CD4-positive, alpha-beta T cell treated with Interleukin-15 for 4 hours (primary cell): ENCODE measurements at places on chromosomes 11 and 22.

- DNase-seq: no peak
Observed at GRCh38 chr22:48277868-48278581, 1515.6 kb downstream of the TBC1D22A start.

- no peak for DNase-seq
Observed at GRCh38 chr11:19907839-19908238, 195.2 kb downstream of the NAV2 start.

DNA sequence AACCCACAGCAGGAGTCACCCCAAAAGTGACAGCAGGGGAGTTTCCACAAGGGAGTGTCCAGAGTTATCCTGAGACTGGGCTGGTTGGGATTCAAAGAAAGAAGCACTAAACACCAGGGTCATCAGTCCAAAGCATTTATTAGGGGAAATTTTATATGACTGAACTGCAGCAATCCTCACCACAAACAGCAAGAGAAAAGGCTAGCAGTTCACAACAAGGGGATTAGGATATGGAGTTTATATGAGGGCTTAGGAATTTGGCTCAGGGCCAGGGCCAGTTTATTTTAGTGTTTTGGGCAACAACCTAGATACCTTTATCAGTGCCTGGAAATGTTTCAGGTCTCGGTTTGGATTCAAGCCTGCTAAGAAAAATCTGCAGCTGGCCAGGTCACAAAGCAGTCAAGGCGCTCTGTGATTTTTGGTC, 4.6 kb upstream of the TMEM126A start:
- DNase-seq: no peak

DNA sequence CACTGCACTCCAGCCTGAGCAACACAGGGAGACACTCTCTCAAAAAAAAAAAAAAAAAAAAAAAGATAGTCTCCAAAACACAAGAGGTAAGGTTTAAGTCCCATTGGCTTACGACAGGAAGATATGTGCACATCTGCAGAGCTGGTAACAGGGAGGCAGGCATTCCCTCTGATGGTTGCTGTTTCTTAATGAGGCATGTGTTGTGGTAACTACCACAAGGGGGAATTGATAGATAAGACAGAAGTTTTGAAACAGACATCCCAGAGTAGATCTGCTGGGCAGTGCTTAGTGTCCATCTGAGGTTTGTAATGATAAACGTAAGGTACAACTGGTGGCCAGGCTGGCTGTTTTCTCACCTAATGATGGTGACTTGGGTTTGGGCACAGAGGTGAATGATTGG, 4.7 kb downstream of the EIF1AD start:
- DNase-seq: no peak

GRCh38 chr11:128283451-128283850, 303.9 kb downstream of the ETS1 start:
- no peak for DNase-seq

GRCh38 chr22:32776802-32777201, 24.7 kb upstream of the TIMP3 start:
- no peak for DNase-seq

- no peak for DNase-seq
Observed at GRCh38 chr11:124658986-124659385, 14.6 kb downstream of the SIAE start.

DNA sequence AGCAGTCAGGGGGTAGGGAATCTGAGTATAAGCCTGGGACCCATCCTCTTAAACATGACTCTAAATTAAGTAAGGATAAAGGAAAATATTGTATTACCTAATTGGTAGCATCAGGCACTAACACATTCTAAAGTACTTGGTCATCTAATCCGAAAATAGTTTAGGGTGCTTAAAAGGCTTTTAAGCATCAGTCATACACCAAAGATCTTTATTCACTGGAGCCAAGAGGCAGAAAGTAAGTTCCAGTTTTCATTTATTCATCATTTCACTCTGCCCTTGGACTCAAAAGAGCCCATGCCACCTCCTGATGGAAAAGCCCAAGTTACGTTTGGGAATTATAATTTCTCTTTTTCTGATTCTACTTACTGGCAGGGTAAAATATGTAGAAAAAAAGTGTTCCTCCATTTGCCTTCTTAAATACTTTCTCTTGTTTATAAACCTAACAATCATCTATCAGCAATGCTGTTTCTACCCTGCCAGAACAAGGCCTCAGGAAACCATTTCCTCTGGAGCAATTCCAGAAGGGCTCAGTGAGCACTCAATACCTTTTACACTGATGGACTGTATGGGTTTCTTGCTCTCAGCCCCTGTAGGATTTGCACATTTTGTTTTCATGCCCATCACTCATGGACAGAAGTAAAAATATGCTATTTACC, 120.1 kb upstream of the SLC5A12 start:
- no peak for DNase-seq

DNA sequence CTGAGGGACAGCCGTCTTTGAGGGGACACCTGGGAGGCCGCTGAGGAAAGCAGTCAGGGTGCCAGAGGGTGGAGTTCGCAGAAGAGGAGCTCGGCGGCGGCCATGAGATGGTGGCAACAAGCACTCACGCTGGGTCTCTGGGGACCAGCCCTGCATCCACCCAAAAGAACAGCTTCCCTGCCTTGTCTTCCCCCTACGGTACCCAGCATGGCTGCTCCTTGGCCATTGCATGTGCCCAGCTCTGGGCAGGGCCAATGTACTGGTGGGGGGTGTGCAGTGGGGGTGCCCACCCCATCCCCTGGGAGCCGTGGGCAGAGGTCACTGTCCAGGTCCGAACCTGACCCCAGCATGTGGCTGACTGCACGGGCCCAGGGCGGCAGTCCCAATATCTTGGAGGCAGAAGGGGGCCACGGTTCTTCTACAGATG, 42.3 kb downstream of the OSBPL5 start:
- DNase-seq: no peak

GRCh38 chr11:115545581-115546210, 41.5 kb upstream of the CADM1 start:
- no peak for DNase-seq

GRCh38 chr22:50139843-50140415, 30.6 kb upstream of the PANX2 start:
- DNase-seq: no peak

DNA sequence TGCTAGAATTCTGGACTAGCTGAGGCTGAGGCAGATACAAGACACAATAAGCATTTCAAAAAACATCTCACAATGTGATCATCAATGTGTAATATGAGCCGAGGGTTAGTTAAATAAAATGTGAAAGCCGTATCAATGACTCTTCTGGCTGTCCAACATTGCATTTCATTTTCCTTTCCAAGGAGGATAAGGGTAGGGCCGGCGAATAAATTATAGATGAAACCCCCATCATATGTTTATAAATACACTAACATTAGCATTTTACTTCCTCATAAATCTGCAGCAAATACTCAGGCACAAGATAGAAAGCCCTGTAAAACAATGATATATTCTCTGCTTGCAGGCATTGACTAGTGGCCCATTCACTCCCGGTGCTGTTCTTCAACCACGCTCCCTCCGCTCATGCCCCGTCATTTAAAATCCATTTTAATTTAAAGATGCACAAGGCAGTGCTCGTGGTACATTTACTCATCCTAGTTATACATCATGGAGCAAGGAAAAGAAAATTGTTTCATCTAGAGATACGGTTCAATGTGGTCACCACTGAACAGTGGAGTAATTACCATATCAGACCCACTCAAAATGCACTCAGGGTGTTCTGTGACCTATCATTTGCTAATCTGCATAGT, 59.9 kb upstream of the RCN1 start:
- DNase-seq: no peak

DNA sequence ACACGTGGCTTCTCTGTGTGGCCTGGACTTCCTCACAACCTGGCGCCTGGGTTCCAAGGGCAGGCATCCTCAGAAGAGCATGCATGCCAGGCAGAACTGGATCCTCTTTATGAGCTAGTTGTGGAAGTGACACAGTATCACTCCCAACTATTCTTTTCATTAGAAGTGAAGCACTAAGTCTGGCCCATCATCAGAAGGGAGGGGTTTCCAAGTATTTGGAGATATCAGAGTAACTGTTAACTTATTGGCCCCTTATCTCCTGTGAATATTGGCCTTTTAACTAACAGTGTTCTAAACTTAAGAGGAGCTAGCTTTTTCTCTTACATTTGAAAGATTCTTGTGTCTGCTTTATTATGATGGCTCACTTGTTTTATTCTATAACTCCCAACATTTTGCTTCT, 35.5 kb downstream of the FDX1 start:
- no peak for DNase-seq

DNA sequence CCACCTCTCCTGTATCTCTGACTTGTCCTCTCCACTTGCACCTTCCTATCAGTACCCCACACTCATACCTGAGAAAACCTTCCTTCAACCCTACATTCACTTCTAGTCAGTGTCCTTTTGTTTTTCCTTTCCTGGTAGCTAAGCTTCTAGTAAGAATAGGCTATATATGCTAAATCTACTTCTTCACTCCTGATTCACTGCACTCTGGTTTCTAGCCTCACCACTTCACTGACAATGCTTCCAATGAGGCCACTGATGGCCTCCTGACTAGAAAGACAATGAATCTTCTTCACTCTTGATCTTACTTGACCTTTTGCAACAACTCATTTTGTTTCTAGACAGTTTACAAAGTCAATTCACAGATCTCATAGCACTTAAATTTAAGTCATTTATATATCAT, 52.0 kb downstream of the RELT start:
- no peak for DNase-seq

DNA sequence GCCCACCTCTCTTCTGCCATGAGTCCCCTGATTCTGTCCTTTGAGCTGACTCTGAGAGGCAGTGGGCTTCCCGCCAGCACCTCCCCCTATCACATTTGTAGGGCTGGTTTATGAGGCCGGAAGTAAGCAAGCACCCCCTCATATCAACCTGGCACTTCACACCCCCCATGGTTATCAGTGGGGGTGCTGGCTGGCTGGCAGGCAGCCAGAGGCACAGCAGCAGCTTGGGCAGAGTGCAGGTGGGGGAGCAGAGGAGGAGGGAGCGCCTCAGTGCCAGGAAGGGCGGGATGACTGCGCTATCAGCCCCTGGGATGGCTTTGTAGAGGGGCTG, 22.9 kb upstream of the CHRM4 start:
- DNase-seq: no peak

- DNase-seq: peak; percentile 50
Observed at GRCh38 chr11:59556115-59556916, 45.0 kb downstream of the OR4D9 start.

DNA sequence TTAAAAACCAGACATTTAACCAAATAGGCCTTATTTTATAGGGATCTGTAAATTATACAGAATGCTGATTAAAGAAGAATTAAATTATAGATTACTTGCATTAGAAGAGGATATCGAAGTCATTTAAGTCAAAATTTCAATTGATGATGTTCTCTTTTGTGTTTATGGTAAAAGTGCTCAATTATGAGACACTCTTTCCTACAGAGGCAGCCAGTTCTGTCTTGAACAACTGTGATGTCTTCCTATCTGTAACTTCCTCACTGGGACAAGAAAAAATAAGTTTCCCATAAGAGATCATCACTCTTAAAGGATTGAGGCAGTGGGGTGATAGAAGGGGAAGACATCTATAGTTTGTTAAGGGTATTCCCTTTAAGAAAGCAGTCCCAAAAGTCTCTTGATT, 613.5 kb downstream of the INSC start:
- no peak for DNase-seq

- no peak for DNase-seq
Observed at GRCh38 chr11:12674571-12674935, 332 bp downstream of the TEAD1 start.

GRCh38 chr22:46460857-46461256, 76.6 kb downstream of the CELSR1 start:
- no peak for DNase-seq

GRCh38 chr22:46593211-46593681, 26.9 kb upstream of the GRAMD4 start:
- DNase-seq: no peak

DNA sequence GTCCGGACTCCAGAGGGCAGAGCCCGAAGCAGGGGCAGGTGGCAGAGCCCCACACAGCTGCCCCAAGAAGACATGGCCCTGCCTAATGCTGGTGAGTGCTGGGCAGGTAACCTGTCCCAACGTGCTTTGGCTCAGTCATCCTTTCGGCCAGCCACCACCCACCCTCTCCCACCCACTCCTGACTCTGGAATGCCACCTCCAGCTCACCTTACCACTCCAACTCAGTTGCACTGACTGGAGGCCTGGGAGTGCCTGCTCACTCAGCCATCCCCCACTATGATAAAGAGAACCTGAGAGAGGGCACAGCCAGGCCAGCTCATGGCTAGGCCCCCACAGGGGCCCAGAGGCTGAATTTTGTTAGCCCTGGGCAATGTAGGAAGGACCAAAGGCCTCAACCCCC, 53.8 kb upstream of the MPEG1 start:
- no peak for DNase-seq

DNA sequence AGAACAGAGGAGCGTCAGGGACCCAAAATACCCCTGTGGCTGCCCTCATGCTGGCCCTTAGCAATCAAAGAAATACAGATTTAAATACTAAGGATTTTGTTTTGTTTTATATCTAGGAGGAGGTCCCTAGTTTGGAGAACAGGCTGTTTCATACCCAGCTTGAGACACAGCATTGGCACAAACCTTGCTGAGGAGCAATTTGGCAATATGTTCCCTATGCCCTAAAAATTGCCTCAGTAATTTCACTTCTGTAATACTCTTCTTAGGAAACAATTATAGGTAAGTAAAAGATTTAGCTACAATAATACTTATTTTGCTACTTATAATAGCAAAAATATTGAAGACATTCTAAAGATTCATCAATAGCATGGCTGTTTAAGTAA, 37.0 kb downstream of the TSKU start:
- DNase-seq: no peak

- no peak for DNase-seq
Observed at GRCh38 chr11:44006917-44007361, 40.8 kb upstream of the ACCSL start.

DNA sequence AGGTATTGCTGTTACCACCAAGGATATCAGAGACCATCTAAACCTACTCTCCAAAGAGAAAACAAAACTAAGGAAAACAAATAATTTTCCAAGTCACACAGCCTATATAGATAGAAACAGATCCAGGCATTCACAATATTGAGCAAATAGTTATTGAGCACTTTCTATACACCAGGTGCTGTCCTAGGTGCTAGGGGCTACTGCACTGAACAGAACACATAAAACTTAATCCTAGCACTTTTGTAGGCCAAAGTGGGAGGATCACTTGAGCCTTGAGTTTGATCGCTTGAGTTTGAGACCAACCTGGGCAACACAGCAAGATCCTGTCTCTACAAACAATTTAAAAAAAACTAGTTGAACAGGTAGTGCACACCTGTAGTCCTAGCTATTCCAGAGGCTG, 44.6 kb downstream of the SERGEF start:
- no peak for DNase-seq

- DNase-seq: peak; percentile 39
Observed at GRCh38 chr11:2929531-2929949, 320 bp upstream of the PHLDA2 start.

GRCh38 chr22:49323751-49324415, 503.8 kb downstream of the BRD1 start:
- no peak for DNase-seq

GRCh38 chr11:30983143-30983542, 386.4 kb downstream of the DCDC1 start:
- DNase-seq: no peak
